Activated naive CD4-positive, alpha-beta T cell treated with Interleukin-2 at 50 U/mL for 16 hours (primary cell): ENCODE measurements at places on chromosomes 7 and 10.

DNA sequence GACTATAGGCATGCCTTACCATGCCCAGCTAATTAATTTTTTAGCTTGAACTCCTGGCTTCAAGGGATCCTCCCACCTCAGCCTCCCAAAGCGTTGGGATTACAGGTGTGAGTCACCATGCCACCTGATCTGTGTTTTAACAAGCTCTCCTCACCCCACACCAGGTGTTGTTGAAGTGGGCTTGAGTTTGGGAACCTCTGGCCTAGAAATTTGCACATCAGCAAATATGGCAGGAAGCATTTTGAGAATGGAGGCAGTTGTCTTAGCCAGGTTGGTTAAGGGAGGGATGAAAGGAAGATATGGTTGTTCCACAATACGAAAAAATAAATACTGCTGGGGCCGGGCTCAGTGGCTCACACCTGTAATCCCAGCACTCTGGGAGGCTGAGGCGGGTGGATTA, 433.1 kb downstream of the TYW1 start:
- no peak for DNase-seq

GRCh38 chr7:25628446-25628845, 400.2 kb upstream of the NPVF start:
- no peak for DNase-seq

- no peak for DNase-seq
Measured at GRCh38 chr7:9557853-9558252, 1124.4 kb downstream of the NXPH1 start.

DNA sequence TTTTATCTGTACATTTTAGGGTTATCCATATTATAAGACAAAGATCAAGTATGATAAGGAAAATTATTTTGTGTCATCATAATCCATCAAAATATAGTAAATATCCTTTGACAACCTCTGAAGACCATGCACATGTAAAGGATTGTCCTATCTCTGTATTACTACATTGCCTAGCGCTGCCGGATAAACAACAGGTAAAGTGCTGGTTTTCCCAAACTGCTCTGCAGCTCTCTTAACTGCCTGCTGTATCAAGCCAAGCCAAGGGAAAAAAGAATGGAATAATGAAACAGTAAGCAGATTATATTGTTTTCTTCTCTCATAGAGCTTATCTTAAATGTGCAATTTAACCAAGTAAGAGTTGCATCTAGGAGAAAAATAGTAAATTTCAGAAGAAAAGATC, 70.8 kb downstream of the PTF1A start:
- no peak for DNase-seq

DNA sequence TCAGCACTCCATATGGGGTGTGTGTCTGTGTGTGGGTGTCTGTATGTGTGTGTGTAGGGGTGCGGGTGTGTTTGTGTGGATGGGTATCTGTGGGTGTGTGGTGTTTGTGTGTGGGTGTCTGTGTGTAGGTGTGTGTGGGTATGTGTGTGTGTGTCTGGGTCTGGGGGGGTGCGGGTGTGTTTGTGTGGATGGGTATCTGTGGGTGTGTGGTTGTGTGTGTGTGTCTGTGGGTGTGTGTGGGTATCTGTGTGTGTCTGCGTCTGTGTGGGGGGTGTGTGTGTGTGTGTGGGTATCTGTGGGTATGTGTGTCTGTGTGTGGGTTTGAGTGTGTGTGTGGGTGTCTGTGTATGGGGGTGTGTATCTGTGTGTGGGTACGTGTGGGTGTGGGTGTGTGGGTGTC, 148.7 kb downstream of the RGS10 start:
- DNase-seq = no peak

DNA sequence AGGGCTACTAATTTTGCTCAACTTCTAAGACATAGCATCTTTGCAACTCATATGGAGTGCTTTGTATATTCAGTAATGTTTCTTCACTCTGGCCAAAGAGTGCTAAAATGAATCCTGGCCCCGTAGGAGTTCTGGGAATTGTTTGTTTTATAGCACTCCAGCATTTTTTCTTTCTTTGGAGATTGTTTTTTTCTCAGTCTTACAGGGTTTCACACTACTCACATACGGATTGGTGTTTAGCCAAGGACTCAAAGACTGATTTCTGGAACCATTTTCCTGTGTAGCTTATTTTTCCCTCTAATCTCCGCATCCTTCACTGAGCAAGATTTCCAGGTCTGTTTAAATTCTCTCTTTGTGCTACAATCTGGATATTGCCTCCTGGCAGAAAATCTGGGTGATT, 6.4 kb downstream of the TAS2R41 start:
- no peak for DNase-seq

DNA sequence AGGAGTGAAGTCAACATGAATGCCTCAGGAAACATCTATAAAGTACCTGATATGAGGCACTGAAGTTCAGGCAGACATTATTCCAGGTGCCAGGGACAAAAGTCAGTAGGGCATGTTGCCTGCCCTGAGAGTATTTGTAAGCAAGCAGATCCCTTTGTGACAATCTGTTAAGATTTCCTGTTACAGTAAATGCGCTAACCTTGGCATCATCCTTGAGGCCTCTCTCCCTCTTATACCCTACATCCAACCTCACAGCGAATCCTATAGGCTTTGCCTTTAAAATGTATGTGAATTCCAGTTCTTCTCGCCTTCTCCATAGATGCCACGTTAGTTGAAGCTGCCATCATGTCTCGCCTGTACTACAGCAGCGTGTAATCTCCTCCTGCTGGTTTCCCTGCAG, 165.3 kb downstream of the DNAH11 start:
- no peak for DNase-seq

GRCh38 chr7:95723583-95724180, 48.7 kb upstream of the DYNC1I1 start:
- no peak for DNase-seq

DNA sequence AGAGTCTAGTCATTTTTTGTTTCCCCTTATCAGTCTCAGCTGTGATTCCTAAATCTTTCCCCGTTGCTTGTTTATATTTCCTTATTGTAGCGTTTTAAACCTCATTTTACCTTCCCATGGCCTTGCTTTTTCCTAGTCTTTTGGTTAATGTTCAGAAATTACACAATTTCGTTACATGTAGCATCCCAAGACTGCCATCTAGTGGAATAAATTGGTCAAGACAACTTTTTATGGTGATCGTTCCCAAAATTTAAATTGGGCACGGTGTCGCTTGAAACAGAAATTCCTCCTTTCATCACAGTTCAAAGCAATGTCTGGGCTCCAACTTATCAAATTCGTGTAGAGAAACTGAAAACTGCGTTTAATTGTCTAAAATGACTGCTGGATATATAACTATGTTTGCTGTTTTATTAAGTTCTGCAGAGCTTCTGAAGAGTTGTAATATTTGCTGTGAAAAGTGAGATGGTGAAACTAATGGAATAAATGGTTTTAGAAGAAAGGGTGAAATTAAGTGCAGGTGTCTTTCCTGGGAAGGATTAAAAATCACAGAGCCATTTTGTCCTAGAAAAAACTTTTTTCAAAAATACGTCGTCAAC, 370.2 kb downstream of the PHF14 start:
- DNase-seq = no peak
